ENCODE measurements at places on chromosomes 11 and 22.

GRCh38 chr11:69131121-69131566, 24.6 kb upstream of the SMIM38 start:
- DNase-seq, result no peak

DNA sequence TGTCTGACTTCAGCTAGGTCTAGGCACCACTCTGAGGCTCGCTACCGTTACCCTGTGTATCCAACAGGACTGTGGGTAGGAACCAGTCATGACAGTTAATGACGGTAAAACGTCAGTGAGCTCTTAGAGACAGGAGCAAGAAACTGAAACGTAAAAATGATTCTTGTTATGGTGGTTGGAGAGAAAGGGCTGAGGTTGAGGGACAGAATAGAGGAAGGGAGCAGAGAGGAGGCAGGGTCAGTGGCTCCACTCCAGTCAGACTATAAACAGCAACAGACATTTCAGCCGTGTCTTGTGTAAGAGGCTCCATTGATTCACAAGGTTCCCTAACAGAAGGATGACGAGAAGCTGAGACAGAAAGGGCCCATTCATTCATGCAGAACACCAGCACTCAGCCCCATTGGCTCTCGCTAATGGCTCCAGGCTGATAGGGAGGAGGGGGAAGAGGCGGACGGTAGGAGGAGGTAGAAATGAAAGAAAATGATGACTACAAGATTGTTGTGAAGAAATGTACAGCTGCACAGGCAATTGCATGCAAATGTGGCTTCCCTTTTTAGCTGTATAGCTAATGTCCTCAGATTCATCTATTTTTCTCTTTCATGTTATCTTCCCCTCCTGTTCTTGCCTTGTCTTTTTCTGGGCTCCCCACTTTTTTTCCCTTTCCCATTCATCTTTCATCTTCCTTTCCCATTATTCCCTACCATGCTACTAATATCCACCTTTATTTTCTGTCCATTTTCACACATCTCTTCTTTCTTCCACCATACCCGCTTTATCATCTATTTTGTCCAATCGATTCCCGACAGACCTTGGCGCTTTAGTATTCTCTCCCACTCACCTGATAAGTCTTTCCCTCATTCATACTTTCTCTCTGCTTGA, 34.3 kb downstream of the ETS1 start:
- DNase-seq, result peak; percentile 87

GRCh38 chr11:62654297-62654696, 1.2 kb upstream of the INTS5 start:
- DNase-seq, result no peak

GRCh38 chr22:49886346-49887063, 31.7 kb downstream of the ALG12 start:
- no peak for DNase-seq

DNA sequence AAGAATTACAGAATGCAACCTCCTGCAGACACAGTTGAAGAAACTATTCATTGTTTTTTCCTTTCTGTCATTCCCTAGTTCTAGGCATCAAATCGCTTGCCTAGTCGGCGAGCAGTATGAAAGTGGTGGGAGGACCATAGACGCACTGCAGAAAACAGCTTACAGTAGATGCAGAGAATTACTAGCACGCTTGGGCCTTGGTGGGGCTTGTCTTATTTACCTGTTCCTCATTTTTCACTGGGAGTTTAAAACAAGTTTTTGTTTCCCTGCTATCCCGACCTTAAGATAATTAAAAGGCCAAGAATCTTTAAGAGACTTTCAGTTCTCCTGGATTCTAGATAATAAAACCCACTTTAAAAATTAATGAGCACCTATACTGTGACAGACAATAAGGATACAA, 713 bp upstream of the ARL14EP start:
- no peak for DNase-seq

DNA sequence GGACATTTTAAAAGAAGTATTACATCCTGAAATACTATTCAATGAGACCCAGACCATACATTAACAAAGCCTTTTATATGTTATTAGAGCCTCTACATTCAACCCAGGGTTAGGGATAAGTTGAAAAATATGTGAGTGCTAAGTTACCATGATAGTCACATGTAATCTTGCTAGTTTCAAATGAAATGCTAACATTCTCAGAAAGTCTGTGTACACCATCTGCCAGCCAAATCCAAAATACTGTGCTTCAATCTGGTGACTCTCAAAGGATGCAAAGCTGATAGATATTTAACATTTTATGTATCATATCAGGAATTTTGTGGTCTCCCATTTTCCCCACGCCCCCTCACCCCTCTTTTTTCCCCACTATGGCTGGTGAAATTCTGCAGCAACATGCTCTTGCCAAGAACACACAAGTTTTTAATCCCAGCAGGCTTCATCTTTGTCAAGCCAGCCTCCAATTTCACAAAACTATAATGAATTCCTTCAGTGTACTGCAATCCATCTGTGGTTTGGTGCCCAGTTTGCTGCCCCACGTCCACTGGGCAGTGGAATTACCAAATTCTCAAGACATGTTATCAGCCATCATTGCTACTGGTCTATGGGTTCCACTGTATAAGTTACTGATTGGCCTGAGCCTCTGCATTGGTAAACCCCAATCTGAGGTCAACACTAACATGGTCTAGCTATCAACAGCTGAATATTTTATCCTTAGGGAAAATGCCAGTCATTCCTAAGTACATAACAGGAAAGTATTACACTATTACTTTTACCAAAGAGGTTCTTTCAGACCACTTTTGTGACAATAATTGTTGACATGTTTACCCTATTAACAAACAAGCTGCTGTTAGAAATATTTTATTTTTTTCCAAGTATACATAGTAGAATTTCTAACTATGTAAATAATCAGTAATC, 1.5 kb upstream of the PICALM start:
- no peak for DNase-seq

- DNase-seq, result peak; percentile 46
Observed at GRCh38 chr11:70470127-70470526, 71.8 kb downstream of the CTTN start.

GRCh38 chr11:32374261-32374711, 61.1 kb downstream of the WT1 start:
- DNase-seq, result peak; percentile 15

DNA sequence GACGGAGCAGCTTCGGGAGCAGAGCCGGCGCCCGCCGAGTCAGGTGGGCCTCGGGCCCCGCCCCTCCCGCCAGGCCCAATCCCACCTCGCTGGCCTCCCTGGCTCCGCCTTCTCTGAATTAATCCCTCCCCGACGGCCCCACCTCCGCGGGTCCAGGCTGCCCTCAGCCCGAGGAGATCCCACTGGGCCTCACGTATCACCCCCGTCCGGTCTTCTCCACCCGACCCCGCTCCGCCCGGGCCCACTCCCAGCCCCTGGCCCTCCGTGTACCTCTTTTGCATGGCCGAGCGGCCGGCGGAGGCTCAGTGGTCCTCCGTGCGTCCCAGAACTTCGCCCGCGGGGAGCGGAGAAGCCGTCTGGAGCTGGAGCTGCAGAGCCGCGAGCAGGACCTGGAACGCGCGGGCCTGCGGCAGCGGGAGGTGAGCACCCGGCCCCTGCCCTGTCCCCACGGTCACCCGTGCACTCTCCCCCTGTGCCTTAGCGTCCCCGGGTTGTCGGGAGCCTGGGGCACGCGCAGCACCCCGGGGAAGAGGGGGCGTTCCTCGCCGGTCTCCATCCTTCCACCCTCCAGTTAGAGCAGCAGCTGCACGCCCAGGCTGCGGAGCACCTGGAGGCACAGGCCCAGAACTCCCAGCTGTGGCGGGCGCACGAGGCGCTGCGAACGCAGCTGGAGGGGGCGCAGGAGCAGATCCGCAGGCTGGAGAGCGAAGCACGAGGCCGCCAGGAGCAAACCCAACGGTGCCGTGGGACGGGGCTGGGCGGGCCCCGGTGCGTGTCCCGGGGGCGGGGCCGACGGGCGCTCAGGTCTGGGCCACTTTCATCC, 2.2 kb upstream of the CD151 start:
- no peak for DNase-seq

GRCh38 chr11:132046288-132046865, 676.0 kb downstream of the NTM start:
- DNase-seq, result no peak

- no peak for DNase-seq
Observed at GRCh38 chr11:19800162-19800561, 87.5 kb downstream of the NAV2 start.

DNA sequence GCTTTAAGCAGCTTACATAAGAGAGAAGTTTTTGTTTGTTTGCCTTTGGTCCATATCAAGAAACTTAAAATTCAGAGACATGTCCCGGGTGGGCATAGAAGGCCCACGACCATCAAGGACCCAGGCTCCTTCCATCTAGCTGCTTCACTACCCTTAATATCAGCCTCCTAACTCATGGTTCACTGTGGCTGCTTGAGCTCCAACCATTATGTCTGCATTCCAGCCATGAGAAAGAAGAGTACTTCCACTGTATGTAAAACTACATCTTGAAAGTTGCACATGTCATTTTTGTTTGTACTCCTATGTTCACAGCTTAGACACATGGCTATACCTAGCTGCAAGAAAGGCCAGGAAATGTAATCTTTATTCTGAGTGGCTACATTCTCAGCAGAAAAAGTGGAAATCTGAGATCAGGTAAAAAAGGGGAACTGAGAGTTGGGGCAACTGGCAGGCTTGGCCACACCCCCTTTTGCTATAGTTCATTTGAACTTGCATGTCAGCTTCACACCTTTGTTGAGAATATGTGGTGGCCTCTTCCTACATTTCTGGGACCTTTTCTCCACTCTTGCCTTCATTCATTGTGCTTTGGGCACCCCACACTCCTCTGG, 81.3 kb upstream of the TP53I11 start:
- DNase-seq, result no peak

DNA sequence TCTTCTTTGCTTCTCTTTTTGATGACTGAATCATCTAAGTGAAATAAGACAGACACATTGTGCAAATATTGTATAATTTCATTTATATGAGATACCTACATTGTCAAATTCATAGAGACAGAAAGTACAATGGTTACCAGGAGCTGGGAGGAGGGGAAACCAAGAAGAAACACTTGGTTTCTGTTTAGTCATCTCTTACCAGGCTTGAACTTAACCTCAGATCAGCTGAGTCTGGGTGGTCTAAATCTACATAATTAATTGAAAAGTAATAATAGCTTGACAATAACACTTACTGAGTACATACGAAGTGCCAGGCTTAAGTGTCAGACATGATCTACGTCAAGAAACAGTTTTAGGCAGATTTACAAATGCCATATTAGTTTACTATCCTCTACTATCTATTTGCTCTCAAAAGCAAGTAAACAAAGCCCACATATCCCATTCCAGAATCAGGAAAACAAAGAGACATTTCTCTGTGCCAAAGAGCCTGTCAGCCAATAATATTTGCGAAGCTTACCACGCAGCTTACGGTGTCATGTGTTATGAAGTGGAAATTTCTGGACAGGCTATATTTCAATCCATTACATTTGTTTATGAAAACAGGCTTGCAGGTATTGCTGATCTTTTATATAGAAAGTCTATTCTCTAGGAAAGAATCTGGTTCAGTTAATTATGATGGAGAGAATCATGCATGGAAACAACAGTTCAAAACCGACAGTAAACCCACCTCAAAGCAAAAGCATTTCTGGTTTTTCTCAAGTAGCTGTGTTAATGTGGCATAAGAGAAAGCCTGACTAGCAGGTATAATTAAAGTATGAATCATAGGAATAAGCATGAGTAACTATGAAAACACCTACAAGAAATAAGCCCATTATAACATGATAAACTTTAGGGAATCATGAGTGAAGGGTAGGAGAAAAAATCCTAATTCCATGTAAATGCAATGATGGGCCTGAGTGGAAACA, 2.7 kb upstream of the ARHGAP42 start:
- no peak for DNase-seq

GRCh38 chr11:113334183-113334582, 19.8 kb downstream of the TTC12 start:
- DNase-seq, result no peak

DNA sequence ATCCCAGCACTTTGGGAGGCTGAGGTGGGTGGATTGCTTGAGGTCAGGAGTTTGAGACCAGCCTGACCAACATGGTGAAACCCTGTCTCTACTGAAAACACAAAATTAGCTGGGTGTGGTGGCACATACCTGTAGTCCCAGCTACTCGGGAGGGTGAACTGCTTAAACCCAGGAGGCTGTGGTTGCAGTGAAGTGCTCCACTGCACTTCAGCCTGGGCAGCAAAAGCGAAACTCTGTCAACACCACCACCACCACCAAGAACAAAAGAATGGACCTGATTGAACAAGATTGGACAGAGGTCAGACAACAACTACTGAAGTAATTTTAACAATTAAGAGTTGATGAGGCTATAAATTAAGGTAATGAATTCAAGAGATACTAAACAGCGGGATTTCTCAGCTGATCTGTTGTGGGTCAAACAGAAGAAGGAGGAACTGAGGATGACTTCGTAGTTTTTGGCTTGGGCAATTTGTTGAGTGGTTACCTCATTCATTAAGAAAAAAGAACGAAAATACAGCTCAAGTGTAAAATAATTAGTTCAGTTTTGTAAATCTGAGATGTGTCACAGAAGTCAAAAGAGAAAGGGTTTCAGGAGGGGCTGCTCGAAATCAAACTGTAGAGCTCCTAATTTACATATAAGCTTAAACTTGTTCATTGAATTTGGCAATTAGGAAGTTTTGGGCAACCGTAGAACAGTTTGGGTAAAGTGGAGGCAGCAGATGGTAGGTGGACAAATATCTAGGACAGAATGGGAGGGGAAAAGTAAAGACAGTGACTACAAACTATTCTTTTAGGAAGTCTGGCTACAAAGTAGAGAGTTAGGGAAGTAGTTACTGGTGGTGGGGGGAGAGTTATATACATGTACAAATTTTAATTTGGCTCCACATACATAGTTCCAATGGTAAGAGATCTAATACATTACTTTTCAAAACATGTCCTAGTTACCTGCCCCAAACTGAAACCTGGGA, 4.5 kb downstream of the IL18 start:
- DNase-seq, result no peak

GRCh38 chr11:123069908-123070821, 8.2 kb upstream of the HSPA8 start:
- DNase-seq, result no peak

DNA sequence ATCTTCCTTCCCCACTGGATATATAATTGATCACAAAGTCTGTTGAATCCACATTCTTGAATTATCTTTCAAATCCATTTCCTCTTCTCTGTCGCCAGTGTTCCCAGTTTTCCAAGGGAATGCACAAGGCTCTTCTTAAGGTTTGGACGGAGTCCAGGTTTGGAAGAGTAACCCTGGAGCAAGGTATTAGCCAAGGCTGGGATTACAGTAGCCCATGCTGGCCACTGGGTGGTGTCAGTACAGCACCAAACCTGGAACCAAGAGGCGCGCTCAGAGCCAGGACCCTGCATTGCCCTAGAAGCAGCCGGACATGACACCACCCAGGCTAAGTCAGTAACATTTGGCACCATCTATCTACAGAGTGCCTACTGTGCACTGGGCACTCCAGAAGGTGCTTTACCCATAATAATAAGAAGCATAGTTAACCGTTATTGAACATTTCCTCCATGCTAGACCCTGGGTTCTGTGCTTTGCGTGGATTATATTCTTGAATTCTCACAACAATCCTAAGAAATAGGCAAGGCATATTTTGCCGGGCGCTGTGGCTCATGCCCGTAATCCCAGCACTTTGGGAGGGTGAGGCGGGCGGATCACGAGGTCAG, 48.0 kb upstream of the CLPB start:
- peak; percentile 69 for DNase-seq

Data from IMR-90 (cell line).